OCI-M1 (cell line): ENCODE measurements at places on chromosomes 2 and 18.

- DNase-seq = peak; percentile 85
These were observed 53.4 kb upstream of the SCN1A start for GRCh38 chr2:166180951-166181812.

- DNase-seq = no peak
These were observed 236.5 kb upstream of the SPHKAP start for GRCh38 chr2:228417956-228418355.

GRCh38 chr2:239407112-239407511 is 6.3 kb upstream of the HDAC4 start:
- no peak for DNase-seq

DNA sequence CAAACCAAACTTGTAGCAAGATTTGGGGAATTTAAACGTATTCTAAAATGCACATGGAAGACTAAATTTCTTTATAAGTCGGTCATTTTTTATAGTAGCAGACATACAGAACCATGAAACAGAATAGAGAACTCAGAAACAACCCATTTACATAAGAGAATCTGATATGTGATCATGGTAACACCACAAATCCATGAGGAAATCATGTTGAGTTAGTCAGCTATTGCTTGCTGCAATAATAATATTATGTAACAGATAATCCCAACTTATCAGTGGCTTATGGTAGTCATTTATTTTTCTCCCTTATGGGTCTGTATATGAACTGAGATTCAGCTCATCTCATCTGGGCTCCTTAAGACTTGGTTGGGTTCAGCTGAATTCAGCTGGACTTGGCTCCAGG is 103.4 kb upstream of the SERTAD2 start:
- DNase-seq = no peak

- no peak for DNase-seq
These were observed 663.1 kb downstream of the ERBB4 start for GRCh38 chr2:211875488-211875887.

DNA sequence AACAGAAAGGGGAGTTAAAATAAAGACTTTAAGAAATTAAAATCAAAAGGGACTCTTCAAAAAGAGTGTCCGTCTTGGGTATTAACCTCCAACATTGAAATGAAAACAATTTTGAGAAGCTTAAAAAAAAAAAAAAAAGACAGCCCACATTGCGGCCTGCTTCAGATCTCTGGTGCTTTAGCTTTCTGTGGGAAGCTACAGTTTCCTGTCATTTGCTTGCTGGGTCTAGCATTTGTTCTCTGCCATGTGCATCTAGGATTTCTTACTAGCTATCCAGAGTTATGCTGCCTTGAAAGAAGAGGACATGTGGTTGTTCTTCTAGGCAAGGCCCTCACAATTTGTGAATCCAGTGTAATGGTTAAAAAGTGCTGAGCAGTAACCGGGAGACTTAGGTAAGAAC is 375.3 kb downstream of the SLC4A3 start:
- no peak for DNase-seq

DNA sequence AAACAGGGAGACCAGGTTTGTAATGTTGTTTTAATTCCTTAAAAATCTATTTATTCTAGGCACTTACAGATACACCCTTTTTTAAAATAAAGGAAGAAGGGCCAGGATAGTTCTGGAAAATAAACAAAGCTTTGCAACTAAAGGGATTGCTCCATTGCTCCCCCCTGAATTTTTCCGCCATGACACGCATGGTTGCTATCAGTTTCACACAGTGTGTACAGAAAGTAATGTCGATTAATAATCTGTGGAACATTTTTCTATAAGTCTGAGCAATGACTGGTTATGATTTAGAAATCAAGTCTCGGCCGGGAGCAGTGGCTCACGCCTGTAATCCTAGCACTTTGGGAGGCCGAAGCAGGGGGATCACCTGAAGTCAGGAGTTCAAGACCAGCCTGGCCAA is 90.8 kb downstream of the GAREM1 start:
- no peak for DNase-seq

- DNase-seq = no peak
These were observed 42.7 kb upstream of the TANK start for GRCh38 chr2:161117506-161117905.

DNA sequence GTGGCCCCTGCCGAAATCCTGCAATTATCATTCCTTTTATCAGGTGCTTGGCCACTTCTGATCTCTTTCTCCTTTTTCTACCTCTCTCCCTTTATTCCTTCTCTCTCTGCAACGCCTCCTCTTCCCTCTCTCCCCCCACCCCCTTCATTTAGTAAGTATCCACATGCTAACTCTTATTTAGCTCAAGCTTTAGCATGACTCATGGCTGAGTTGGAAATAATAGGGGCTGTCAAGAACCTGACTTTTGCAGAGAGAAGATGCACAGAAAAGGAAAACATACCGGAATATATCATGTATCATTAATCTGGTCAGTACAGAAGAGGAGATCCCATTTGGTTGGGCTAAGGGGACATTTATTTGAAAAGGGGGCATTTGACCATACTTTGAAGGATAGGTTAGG is 33.1 kb downstream of the FAM171B start:
- DNase-seq = no peak

DNA sequence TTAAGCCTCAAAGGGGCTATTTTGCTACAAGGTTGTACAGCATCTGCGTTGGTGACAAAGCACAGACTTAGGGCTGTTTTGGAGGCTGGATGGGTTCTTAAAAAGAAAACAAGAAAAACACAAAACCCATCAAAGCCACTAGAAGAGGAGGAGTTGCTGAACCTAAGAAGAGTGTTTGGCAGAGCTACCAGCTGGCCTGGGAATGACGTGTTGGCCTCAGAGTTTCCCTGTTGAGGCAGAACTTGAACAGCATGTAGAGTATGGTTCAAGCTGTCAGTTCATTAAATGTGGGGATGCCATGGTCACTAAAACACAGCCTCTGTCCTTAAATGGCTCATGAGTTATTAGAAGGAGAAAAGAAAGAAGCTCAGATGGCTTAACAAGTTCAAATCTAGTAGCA is 162.5 kb downstream of the TTC32 start:
- no peak for DNase-seq

DNA sequence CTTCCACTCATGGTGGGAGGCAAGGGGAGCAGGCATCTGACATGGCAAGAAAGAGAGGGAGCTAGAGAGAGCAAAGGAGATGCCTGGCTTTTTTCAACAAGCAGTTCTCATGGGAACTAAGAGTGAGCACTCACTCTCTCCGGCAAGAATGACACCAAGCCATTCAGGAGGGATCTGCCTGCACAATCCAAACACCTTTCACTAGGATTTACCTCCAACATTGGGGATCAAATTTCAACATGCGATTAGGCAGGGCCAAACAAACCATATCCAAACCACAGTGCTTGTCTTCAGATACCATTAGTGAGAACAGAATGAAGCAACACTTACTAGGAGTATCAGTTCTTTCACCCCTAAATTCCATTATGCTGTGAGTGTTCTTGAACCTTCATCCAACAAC is 77.3 kb downstream of the FIGN start:
- DNase-seq = no peak

DNA sequence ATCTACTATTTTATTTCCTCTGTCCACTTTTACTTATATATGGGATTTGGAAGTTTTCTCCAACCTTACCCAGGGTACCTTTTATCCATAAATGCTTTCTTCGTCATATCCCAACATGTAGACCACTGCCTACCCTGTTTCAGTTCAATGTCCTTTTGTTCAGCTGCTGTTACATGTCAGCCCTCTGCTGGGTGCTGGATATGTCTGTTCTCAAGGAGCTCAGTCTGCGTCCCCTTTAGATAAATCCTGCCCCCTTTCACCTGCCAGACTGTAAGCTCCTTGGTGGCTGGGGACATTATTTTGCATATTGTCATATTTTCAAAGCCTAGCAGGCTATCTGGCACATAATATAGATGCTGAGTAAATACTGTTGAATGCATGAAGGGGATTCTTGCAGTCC is 53.2 kb downstream of the NEMP2 start:
- DNase-seq = no peak

DNA sequence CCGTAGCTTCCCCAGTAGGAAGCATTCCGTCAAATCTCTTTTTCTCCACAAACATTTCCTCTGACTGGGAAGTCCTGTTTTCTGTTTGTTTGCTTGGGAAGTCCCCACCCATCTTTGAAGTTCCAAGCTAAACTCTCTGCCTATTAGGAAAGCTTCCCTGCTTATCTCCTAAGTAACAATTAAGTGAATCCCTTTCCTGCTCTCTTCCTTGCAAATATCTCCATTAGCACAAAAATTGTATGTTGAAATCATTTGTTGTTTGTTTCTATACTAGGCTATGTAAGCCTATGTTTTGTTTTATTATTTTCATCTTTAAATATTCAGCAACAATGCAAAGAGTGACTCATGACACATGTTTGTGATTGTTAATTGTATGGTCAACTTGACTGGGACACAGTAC is 812.6 kb upstream of the LRATD1 start:
- DNase-seq = no peak

- no peak for DNase-seq
These were observed 218.0 kb downstream of the DYSF start for GRCh38 chr2:71671203-71671854.

- no peak for DNase-seq
These were observed 208.8 kb downstream of the LDLRAD4 start for GRCh38 chr18:13427354-13427753.

DNA sequence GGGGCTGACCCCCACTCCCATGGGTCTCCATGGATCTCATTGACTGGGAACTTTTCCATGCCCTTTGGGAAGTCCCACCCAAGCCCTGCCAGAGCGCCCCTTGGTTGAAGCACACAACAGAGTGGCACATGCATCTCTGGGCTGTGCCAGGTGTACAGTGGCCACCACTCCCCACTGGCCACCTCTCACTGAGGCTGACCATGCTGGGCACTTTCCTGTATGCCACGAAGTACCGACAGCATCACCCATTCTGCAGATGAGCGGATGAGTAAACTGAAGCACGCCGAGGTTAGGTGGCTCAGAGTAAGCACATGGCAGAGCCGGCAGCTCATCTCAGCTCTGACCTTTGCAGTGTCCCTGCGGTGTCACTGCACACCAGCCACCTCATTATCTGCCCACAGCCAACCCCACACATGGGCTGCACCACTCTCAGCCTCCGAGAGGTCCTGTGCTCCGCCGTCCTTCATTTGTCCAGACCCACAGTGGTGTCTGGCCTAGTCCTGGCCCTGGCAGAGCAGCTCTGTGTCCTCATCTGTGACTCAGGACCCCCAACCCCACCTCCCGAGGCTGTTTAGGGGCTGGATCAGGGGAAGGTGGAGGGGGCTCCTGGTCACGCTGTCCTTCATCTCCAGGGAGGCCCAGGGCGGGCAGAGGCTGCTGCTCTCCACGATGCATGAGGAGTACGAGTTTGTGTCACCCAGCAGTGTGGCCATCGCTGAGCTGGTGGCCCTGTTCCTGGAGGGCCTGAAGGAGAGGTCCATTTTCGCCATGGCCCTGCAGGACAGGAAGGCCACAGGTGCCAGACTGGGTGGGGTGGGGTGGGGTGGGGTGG is 18.0 kb upstream of the GPR17 start:
- DNase-seq = no peak

- DNase-seq = peak; percentile 44
These were observed 71.0 kb upstream of the CYP1B1 start for GRCh38 chr2:38146907-38147307.

DNA sequence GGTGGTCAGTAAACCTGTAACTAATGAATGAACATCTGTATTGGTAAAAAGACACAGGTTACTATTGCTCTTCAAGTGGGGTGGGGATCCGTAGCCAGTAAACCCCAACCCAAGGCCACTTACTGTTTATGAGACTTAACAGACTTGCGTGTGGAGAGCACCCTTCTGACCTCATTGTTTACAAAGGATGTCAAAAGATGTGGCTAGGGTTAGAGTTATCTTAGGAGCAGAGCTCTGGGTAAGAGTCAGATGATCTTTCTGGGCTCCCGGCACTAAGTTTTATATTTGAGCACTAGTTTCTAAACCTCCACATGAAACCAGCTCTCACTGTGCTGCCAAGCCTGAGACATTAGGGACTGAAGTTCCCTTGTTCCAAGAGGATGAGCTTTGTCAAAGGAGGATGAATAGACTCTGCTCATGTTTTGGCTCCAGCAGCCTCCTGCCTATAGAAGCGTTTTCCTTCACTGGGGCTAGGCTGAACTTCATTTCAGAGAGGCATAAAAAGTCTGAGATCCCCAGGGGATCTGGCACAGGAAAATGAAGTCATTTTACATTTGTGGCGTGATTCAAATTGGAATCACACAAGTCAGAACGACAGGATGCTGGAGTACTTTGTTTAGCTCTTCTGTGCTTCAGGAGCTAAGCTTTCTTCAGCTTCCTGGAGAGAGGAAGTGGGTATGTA is 403.1 kb upstream of the TRIB2 start:
- DNase-seq = no peak

- DNase-seq = peak; percentile 94
These were observed 9.9 kb upstream of the IL1A start for GRCh38 chr2:112794131-112794733.

GRCh38 chr2:38948995-38949394 is 59.3 kb downstream of the ARHGEF33 start:
- no peak for DNase-seq

DNA sequence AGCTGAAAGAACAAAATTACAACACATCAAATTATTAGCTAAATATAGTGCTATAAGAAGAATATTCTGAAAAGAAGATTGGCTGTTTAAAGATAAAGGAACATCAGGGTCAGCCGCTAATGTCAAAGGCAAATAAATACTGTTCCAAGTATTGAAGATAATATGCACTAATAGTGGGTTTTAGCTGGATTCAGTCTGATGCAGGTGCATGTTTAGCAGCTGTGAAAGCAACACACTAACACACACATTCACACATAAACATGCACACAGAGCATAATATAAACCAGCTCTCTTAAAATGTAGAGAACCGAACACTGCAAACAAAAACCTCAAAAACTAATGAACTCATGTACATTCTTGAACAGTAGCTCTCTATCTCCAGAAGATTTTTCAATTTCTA is 634.6 kb downstream of the ERBB4 start:
- no peak for DNase-seq

- DNase-seq = no peak
These were observed 50.9 kb downstream of the ACAA2 start for GRCh38 chr18:49762191-49763077.

DNA sequence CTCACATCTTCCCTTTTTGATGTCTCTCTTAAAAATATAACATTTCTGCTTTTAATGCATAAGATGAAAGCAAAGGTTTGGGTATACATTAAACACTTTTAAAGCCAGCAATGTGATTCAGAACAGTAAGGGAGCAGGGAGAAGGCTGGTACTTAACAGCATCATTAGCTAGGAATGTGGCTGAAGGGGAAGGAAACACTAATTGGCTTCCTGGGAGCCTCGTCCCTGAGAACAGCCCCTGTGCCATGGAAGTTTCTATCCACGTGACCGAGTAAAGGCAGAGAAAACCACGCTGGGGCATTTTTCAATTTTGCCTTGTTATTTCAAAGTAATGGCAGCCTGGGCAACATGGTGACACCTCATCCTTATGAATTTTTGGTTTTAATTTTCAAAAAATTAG is 109.2 kb upstream of the GPC1 start:
- DNase-seq = no peak

GRCh38 chr2:236579746-236580315 is 10.2 kb downstream of the ACKR3 start:
- DNase-seq = no peak

GRCh38 chr2:61949458-61949713 is 43.9 kb downstream of the COMMD1 start:
- DNase-seq = no peak
